Stimulated activated CD8-positive, alpha-beta memory T cell treated with anti-CD3 and anti-CD28 coated beads, Interleukin-7, amount 100 ng/mL, for 1 hour (primary cell): ENCODE measurements at places on chromosomes 12 and 14.

DNA sequence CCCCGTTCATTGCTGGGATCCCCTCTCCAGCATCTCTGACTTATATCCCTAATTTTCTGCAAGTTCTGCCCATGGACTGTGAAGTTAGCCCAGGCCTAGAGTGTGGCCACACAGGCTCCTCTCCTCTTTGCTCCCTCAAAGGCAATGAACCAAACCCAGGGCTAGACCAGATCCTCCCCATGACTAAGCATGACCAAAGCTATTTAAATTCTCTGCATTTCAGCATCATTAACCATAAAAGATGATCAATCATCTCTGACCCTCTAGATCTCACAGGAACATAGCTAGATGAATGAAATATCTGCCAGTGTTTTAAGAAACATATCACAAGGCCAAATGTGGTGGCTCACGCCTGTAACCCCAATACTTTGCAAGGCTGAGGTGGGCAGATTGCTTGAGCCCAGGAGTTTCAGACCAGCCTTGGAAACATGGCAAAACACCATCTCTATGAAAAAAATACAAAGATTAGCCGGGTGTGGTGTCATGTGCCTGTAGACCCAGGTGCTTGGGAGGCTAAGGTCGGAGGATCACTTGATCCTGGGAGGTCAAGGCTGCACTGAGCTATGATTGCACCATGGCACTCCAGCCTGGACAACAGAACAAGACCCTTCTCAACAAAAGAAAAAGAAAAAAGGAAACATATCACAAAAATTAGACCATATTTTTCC lies 2.2 kb upstream of the KRT3 start:
- no peak for DNase-seq

DNA sequence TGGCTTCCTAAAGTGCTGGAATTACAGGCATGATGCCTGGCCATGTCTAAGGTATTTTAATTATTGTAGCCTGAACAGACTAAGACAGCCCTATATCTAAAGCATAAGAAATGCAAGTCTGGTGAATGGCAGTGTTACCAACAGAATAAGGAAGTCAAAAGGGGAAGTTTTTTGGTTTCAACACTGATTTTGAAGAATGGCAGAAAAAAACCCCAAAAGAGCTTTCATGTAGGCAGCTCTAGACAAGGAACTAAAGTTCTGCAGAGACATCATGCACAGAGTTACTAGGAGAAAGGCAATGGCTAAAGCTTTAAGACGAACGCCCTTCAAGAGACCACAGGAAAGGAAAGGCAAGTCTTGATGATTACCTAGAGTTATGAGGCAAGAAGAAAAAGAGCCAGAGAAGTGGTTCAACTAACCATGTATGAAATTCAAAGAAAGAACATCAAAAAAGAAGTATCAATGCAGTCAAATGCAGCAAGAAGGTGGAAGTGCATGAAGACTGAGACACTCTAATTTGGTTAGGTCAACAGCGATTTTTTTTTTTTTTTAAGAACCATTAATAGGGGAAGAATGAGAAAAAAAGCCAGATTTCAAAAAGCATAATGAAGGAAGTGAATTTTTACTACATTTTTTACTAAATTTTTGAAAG lies 50.8 kb downstream of the RPS6KA5 start:
- no peak for DNase-seq

GRCh38 chr14:96630281-96630680 lies 128.1 kb downstream of the PAPOLA start:
- no peak for DNase-seq

GRCh38 chr12:49092086-49092815 lies 2.4 kb downstream of the DHH start:
- no peak for DNase-seq

GRCh38 chr14:36478782-36479181 lies 41.2 kb downstream of the NKX2-1 start:
- DNase-seq = no peak
